ENCODE measurements at places on chromosomes 3 and 15. TPM values are rescaled to one million over a fixed set of nuclear protein-coding genes. Genes with fewer than 3 reads are reported as not detected.
A peak's percentile ranks its signal among the peaks of the same experiment; 100 is the strongest.

DNA sequence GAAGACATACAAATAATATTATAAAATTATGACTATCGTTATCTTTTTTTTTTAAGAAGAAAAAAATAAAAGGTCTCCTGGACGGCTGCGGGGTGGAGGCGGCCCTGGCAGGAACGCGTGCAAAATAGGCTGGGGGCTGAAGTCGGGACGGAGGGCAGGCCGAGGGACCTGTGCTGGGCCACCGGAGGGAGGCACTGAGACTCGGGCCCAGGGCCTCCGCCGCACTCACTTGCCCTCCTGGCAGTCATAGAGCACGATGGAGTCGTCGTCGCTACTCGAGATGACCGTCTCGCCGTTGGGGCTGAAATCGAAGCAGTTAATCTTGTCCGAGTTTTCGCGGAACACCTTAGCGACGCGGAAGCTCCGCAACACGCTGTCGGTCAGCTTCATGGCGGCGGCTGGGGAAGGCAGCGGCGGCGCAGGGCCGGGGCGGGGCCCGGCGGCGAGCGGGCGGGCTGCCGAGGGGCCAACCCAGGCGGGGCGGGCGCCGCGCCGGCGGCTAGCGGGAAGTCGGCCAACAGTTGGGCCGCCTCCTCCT, 408 bp downstream of the WDR82 start:
- H3K4me3 ChIP-seq = peak overlapping the region; percentile 99
- H3K27ac ChIP-seq = peak overlapping the region; percentile 100
- peaks cover 49% of the 10 kb centered on the region for H3K4me1 ChIP-seq
- H3K27me3 ChIP-seq = no peaks in the 10 kb centered on the region
- peak; percentile 78 for DNase-seq
- H3K36me3 ChIP-seq = no peaks in the 10 kb centered on the region

ADGRG7 gene
- polyA plus RNA-seq = 4.9 TPM

- no peak for DNase-seq
- H3K4me1 ChIP-seq = no peaks in the 10 kb centered on the region
- H3K27me3 ChIP-seq = no peaks in the 10 kb centered on the region
- H3K4me3 ChIP-seq = no peak overlapping the region
- no peaks in the 10 kb centered on the region for H3K36me3 ChIP-seq
- H3K27ac ChIP-seq = no peak overlapping the region
Measured at GRCh38 chr15:68098465-68098864, 44.4 kb downstream of the PIAS1 start.

- DNase-seq = peak; percentile 92
- H3K4me3 ChIP-seq = no peak overlapping the region
- peak overlapping the region; percentile 92 for H3K27ac ChIP-seq
- H3K36me3 ChIP-seq = no peaks in the 10 kb centered on the region
Measured at GRCh38 chr15:75043509-75044257, 20.3 kb downstream of the PPCDC start.

- H3K27ac ChIP-seq = no peak overlapping the region
- H3K27me3 ChIP-seq = peaks cover 57% of the 10 kb centered on the region
- peak; percentile 44 for DNase-seq
Measured at GRCh38 chr15:29570121-29570947, 251.9 kb downstream of the TJP1 start.

- DNase-seq = no peak
- no peaks in the 10 kb centered on the region for H3K4me1 ChIP-seq
- no peak overlapping the region for H3K4me3 ChIP-seq
- no peaks in the 10 kb centered on the region for H3K27me3 ChIP-seq
Measured at GRCh38 chr15:92068121-92068520, 214.6 kb downstream of the SLCO3A1 start.

PLA2G4D gene
- not detected for polyA plus RNA-seq

DNA sequence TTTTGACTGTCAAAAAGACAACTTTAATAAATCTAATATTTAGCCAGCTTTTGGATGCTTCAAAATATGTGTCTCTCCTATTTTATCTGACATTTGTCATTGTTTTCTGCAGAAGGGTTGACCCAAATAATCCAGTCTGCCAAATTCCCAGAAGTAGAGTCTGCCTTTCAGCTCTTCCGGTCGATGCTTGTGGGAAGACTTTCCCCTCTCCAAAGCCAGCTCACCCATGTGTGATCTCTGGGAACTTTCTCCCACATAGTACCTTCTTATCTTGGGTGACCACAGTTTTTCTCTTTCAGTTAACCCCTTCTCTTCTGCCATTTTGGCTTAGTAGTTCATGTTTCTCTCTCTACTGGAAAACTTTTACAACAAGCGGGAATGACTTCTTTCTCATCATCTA, 94.1 kb downstream of the ASB7 start:
- H3K27me3 ChIP-seq = no peaks in the 10 kb centered on the region
- no peak for DNase-seq
- no peak overlapping the region for H3K4me3 ChIP-seq
- H3K36me3 ChIP-seq = no peaks in the 10 kb centered on the region
- peaks cover 3% of the 10 kb centered on the region for H3K4me1 ChIP-seq
- no peak overlapping the region for H3K27ac ChIP-seq

DNAJC17 gene
- 59.2 TPM for polyA plus RNA-seq

Data from hepatocyte (in vitro differentiated cells).